ENCODE measurements at places on chromosomes 7 and 10.

DNA sequence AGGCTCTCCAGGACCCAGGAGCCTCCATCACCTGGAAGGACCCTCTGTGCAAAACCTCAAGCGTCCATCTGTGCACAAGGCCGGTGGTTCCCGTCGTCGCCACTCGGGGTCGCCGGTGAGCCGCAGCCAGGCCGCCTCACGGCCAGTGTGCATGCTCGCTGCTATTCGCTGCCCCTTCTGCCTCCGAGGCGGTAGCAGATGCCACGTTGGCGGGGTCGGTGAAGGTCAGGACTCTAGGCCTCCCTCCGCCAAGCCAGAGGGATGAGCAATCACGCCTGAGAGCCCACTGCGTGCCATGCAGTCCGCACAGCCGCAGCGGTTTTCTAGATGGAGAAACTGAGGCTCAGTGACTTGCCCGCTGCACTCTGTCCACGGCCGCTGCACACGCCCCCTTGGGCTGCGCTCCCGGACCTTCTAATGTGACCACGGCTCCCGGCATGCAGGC is 5.7 kb downstream of the UPK3B start:
- DNase-seq, result no peak

DNA sequence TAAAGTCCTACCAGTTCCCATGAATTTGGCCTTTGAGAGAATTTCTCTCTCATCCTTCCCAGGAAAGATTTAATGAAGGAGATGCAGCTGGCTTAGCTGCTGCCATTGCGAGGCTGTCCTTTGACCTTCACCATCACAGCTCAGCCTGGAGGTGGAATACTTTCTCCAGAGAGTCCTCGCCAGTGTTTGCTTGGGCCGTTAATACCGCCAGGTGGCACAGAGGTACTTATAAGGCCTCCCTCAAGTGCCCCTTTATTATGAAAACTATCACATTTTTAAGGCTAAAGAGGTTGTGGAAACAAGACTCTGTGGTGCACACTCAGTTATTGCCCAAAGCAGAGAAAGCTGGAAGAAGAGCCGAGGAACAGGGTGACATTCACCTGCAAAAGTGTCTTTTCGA is 330.6 kb downstream of the CCSER2 start:
- DNase-seq, result no peak

DNA sequence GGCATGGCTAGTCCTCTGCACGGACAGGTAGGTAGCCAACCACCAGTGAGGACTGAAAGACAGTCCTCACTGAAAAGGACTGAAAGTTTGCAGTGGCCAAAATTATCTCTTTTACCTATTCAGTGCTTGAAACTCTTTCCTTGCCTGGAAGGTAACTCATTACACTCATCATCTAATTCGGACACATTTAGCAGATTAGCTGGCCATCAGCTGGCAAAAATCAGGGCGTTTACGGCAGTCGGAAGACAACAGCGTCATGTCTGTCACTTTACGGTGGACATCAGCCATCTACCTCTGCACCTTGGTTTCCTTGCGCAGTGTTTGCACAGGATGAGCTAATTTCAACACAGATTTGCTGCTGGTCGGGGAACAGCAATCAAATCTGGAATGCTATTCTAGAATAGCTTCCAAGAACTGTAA is 740 bp downstream of the ANXA7 start:
- peak; percentile 54 for DNase-seq

GRCh38 chr7:1026721-1027161 is 17.6 kb upstream of the GPR146 start:
- no peak for DNase-seq

- DNase-seq, result no peak
Measured at GRCh38 chr7:37921876-37922275, 1.4 kb downstream of the EPDR1 start.

DNA sequence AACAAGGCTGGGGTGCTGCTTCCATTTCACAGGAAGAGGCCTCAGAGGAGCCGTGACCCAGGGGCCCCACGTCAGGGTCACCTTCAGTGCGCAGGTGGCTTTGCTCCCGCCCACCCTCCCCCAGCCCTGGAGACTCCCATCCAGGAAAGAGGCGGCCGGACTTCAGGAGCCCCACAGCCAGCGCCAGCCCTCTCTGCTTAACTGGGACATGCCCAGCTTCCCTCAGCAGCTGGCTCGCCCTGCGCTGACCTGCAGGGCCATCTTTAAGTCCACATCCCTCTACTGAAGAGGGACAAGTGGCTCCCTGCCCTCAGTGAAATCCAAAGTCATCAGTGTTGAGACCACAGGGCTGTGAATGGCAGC is 141.9 kb upstream of the PPP2R2D start:
- DNase-seq, result no peak

DNA sequence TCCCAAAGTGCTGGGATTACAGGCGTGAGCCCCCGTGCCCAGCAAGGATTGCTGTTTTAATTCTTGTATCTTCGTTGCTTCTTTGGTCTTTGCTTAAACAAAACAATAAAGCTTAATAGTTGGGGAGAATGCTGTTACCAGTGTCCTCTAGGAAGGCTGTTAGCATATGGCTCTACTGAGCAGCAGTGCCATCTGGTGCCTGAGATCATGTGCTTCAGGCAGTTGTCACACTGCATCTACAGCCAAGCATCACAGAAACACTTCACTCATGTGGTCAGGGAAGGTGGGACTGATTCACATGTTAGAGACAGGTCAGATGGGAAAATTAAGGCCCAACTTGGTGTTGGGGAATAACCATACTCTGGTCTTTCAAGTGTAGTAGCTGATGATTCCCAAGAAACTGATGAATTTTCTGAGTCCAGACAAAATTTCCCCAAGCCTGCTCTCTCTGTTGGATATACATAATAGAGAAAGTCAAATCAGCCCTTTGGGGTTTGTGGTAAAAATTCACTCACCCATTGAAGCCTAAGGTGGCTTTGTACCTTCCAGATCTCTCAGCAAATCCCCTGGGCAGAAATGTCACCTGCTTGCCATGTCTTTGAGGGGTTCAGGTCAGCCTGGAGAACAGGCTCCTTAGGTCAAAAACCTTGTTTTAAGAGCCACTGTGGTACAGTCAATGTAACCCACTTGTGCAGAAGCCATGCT is 28.4 kb downstream of the UBE2D4 start:
- peak; percentile 32 for DNase-seq

DNA sequence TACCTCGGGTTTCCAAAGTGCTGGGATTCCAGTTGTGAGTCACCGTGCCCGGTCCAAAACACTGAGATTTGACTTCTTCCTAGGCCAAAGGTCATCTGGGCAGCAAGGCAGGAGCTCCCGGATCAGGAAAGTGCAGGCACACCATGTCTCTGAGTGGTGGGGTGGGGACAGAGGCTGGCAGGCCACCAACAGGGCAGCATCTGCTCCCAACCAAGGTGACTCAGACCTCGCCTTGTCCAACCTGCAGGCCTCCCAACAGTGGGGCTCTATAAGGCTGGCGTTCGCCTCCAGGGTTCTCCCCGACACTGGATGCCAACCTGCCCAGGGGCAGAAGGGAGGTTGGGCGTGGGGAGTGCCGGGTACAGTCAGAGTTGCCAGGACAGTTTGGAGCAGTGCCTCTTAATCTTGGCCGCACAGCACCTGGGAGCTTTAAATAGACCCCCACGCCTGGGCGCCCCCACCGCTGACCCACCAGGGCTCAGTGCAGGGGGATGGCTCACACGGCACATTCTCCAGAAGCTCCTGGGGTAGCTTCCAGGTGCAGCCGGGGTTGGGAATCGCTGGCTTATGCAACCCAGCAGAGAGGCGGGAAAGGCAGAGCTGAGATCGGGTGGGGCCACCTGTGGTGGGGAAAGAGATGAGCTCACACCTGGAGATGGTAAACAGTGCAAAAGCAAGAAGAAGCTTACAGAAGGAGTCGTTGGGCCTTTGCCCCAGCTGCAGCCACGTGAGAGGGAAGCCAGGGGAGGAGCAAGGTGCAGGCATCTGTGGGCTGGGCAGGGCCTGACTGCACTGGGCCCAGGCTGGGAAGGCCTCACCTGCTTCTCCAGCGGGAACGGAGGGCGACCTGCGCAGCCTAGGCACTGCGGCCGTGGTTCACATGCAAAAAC is 10.9 kb downstream of the CALML5 start:
- DNase-seq, result peak; percentile 85

- no peak for DNase-seq
Measured at GRCh38 chr10:20624642-20625041, 272.5 kb downstream of the NEBL start.

GRCh38 chr7:101365956-101366355 is 3.3 kb downstream of the COL26A1 start:
- DNase-seq, result no peak

GRCh38 chr10:24992512-24993133 is 23.3 kb downstream of the ENKUR start:
- no peak for DNase-seq

GRCh38 chr7:2271273-2272026 is 29.4 kb downstream of the NUDT1 start:
- no peak for DNase-seq

GRCh38 chr7:128266883-128267594 is 26.0 kb downstream of the LEP start:
- peak; percentile 30 for DNase-seq

GRCh38 chr10:32175629-32176028 is 119.4 kb upstream of the KIF5B start:
- DNase-seq, result no peak

DNA sequence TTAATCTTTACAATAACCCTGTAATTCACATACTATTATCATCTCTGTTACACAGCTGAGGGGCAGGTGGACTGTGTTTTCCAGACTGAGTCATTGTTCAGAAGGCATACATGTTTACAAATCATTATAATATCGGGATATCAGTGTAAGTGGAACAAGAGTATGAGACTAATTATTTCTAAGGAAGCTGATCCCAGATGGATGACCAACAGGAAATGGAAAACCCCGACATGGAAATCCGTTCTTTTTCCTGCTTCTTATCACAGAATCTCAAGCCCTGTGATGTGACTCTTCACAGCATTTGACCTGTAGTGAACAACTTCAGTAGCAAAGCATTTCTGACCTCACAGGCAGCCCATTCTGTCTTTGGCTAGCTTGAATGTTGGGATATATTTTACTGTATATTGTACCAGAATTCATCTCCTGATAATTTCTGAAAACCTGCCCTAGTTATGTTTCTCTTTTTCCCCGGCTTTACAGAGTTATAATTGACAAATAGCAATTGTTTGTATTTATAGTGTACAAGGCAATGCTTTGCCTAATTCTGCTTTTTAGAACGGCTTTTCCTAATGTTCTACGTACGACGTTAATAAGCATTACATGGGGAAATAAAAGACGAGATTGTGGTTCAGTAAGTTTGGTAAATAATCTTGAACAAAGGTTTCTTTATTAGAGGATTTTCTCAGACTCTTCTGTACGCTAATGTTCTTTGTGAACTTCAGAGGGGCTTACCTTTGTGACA is 78.6 kb upstream of the SYPL1 start:
- no peak for DNase-seq

DNA sequence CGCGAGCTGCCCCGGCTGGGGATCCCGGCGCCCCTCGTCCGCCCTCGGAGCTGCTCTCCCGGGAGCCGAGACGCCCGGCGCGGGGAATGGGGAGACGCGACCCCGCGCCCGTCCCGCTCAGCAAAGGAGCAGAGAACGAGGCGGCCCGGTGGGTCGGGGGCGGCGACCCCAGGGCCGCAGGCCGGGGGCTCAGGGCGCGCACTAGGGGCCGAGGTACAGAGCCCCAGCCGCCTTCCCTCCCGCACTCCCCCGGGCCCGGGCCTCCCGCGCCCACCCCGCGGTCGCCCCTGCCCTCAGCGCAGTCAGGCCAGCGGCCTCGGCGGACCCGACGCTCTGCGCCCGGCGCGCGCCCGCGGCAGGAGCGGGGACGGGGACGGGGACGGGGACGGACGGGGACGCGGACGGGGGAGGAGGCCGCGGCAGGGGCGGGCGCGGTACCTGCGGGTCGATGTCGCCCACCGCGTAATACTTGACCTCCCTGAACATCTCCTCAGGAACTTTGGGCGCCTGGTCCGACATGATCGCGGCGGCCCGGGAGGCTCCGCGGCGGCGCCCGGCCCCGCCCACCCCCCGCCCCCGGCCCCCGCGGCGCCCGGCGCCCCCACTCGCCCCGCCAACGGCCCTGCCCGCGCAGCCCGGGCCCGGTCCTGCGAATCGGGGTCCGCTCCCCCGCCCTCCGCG is 373 bp downstream of the PAXIP1 start:
- peak; percentile 67 for DNase-seq

- no peak for DNase-seq
Measured at GRCh38 chr10:95503001-95503400, 58.2 kb downstream of the SORBS1 start.

DNA sequence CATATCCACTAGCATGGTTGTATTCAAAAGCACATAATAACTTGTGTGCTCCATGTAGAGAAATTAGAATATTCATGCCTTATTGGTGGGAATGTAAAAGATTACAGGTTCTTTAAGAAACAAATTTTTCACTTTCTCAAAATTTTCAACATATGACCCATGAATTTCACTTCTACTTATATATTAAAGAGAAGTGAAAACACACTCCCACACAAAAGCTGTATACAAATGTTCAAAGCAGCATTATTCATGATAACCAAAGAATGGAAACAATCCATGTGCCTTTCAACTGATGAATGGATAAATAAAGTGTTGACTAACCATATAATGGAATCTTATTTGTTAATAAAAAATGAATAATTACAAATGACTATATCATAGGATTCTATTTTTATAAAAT is 694.5 kb upstream of the PCDH15 start:
- DNase-seq, result no peak

GRCh38 chr10:14740684-14741247 is 33.9 kb downstream of the FAM107B start:
- no peak for DNase-seq

DNA sequence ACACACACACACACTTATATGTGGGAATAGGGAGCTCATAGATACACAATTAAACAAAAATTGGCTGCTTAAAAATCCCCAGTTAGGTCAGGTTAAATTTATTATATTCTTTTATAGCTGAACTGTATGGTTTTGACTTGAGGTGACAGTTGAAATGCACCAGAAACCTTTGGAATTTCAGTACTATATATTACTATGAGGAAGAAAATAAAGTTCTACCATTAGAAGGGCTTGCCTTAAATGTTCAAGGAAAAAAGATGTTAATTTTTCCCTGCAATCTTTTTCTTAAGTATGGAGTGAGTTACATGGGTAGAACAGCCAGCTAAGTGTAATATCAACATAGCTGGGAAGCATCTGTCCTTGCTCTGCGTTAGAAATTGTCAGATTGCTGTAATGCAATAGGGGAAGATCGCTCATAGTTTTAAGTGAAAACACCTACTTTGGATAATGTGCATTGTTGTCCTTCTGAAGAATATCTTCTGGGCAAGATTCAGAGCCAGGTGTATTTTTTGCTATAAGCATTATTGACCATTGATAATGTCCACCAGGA is 415.8 kb upstream of the MKI67 start:
- no peak for DNase-seq

DNA sequence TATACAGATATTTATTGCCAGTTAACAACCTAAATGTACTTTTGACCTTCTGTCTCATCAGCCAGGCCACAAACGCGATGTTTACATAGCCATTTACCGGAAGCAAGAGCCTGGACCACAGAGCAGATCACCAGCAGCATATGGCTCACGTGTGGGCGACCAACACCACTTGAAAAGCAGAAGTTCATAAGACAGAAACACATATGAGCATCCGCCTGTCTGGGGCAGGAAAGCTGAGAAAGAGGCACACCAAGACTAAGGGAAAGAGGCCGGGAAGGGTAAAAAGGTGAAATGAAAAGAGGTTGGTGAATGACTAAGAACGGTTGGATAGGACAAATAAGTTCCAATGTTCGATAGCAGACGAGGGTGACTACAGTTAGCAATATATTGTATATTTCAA is 1.3 kb downstream of the ABCB1 start:
- no peak for DNase-seq

Data from LoVo (cell line).